Activated CD4-positive, alpha-beta T cell treated with anti-CD3 and anti-CD28 coated beads for 36 hours (primary cell): ENCODE measurements at places on chromosomes 1 and 21.

- no peak for DNase-seq
These were observed 1171.4 kb upstream of the ADGRL2 start for GRCh38 chr1:80629304-80629837.

DNA sequence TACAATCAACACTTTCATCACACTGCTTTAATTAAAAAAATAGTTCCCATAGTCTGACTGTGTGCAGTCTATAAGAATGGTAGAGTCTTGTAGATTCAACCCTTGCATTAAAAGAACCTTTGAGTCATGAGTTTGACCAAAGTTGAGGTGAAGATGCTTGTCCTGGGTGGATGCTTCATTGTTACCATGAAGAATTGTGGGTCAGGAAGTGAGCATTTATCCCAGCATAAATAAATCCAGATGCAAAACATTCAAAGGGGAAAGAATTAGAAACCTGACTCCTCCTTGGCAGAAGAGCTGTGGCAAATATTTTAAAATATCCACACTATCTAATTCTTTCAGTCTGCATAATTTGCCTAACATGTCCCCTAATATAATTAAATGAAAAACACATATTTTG is 72.9 kb upstream of the SPAG17 start:
- DNase-seq: no peak

DNA sequence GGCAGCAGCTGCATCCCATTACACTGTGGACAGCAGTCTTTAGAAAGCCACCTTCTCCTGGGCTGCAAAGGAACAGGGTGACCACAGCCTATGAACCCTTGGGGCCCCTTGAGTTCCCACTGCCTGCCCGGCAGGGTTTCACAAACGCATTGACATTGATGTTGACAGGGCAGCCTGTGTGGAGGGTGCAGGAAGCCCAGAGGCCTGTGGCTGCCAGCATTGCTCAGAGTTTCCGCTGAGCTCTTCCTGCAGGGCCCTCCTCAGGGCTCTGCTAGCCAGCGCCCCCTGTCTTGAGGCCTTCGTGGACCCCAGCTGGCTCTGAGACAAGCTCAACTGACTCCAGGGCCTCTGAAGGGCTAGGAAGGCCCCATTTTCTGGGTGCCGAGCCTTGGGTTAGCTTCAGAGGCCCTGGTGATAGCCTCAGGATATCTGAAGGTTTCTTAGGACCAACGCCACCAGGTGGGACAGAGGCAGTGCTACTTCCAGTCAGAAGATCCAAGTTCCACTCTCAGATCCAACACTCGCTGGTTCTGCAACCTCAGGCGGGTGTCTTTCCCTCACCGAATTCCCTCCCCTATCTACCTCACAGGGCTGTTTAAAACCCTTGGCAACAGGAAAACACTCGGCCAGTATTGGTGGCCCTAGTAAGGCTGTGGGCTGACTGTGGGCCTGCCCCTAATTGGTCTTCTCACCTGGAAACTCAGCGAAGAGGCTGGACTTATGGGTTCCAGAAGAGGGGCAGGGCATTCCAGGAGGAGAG is 27.2 kb upstream of the EPS8L3 start:
- DNase-seq: peak; percentile 93

- DNase-seq: no peak
These were observed 261.3 kb downstream of the ST6GALNAC3 start for GRCh38 chr1:76335882-76336281.

DNA sequence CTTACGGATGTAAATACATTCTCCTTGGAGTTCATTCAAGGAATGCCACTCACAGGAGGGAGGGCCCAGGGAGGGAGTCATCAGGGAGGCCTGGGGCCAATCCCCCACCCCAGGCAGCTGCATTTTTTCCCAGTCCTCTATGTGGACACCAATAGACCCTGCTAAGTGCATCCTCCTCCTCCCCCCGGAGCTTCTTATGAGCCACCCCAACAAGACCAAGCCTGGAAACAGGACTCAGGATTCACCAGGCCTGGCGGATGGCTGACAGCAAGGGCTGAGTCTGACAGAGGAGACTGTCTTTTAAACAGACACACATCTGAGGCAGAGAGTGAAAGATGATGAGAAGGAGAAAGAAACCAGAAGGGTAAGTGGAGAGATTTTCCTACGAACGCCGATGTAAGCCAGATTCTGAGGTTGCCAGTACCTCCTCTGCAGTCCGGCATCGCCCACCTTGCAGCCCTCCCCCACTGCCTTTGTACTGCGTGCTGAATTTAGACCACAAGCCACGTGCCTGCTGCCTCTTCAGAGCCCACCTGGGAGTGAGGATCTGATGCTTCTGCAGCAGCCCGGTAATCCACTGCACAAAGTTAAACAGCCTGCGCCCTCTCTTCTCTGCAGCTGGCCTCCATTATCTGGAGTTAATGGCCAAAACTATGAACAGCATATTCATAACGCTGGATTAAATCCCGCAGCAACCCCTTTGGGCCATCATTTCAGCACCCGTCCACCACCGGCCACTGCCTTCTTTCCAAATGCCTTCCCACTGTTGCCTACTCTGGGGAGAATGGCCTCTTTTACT is 17.6 kb upstream of the SFPQ start:
- DNase-seq: no peak

GRCh38 chr1:242670019-242670418 is 145.5 kb upstream of the PLD5 start:
- DNase-seq: no peak

DNA sequence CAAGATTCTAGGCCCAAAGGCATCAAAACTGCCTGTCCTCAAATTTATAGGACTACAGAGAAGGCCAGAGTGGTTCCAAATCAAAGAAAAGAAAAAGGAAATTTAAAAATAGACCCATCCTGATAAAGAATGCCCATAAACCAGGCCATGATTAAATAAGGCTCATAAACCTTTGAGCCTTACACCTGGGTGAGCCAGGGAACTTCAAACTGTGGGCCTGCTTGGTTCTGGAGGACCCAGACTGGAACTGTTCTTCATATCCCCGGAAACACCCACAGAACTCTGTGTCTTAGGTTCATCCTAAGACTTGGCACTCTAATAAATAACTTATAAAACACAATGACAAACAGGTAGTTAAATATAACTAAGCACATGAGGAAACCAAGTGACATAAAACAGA is 28.8 kb downstream of the MCOLN2 start:
- no peak for DNase-seq
